ENCODE measurements at places on chromosomes 1 and 21. TPM values are rescaled to one million over a fixed set of nuclear protein-coding genes. Genes with fewer than 3 reads are reported as not detected.

The CRYBG2 gene
- polyA plus RNA-seq: 0.46 TPM

The HAO2 gene
- polyA plus RNA-seq: 114 TPM

The ZYG11A gene
- polyA plus RNA-seq: 0.17 TPM

The S100A9 gene
- 8.7 TPM for polyA plus RNA-seq

The C8A gene
- polyA plus RNA-seq: not detected

The TRPM2 gene
- polyA plus RNA-seq: 0.82 TPM

The OR2L8 gene
- polyA plus RNA-seq: not detected

The RAD54L gene
- 12.8 TPM for polyA plus RNA-seq
